Dermis blood vessel endothelial cell (primary cell): ENCODE measurements at places on chromosomes 3 and 15.
A peak's percentile ranks its signal among the peaks of the same experiment; 100 is the strongest.

GRCh38 chr3:83189634-83190033, 1428.2 kb upstream of the GBE1 start:
- DNase-seq = no peak

GRCh38 chr3:186073641-186074040, 35.2 kb downstream of the ETV5 start:
- DNase-seq = no peak

DNA sequence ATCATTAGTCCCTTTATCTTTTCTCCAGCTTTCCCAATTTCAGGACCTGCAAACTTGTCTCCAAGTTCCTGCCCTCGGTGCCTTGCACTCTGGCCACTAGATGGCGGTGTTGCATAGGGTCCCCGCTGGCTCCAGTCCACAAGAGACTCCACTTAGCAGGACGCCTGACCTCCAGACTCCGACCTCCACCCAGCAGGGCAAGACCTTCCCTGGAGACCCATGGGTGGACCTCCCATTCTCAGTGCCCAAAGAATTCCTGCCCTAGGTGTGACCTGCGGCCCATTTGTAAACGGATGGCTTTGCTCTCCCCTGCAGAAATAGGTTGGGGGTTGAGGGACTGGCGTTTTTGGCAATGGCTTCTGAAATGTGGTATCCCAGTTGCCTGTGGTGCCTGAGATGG, 82.6 kb downstream of the LSM3 start:
- peak; percentile 91 for DNase-seq

DNA sequence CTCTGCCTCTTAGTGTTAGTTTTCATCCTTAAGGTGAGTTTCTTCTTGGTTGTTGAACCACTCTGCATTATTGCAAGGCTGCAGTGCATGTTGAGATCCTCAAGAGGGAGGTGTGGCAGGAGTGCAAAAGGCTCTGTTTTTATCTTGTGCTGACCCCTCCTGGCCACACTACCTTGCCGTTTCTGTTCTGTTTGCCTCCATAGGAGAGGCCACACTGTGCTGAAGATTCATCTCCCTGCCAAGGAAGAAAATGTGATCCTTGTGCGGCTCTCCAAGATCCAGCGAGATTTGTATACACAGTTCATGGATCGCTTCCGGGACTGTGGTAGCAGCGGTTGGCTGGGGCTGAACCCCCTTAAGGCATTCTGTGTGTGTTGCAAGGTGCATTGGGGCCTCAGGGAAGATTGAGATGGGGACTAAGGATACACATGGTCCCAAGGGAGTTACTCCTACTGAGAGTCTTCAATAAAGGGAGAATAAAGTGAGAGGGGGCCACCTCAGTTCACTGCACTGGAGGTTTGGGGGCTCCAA, 33.0 kb upstream of the TEX264 start:
- peak; percentile 88 for DNase-seq

DNA sequence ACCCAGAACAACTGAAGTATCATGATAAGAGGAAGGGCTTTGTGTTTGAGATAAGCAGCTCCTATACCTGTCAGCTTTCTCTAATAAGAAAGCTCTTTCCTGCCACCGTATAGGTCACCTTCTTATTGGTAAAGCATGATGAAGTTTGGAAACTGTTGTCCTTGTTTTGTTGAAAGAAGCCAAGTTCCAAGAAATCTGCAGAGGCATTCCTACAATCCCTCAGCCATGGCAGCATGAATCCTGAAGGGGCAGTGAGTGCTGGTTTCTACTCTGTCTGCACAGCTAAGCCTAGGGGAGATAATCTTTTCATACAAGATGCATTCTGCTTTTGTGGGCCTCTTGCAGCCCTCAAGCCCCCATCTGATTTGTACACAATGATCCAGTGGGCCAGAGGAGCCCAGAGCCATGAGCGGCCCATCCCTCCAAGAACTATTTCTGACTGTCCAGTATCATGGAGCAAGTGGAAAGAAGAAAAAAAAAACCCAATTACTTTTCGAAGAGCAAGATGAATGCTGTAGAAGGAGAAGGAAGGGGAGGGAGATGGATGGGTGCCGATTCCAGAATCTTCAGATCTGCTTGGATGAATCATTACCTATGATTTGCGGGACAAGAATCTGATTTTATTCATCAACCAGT, 1.9 kb upstream of the THBS1 start:
- peak; percentile 67 for DNase-seq

DNA sequence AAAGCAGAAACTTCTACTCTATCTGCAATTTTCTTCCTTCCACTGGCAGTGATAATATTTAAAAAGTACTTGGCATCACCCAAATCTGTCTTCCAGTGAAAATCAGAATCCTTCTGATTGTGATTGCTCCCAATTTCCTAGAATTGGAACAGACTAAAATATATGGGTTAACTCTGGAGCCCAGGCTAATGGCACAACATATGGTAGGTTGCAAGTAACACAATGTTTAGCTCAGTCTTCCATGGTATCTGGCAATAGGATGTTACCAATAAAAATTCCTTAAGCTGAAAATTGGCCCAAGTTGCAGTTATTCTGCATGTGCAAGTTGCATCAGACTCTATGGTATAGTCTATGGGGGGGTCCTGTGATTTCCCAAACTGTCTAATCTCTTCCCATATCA, 273.5 kb upstream of the ADAMTS9 start:
- no peak for DNase-seq

- no peak for DNase-seq
These were observed 201.8 kb downstream of the CACNA2D3 start for GRCh38 chr3:54324103-54324502.

DNA sequence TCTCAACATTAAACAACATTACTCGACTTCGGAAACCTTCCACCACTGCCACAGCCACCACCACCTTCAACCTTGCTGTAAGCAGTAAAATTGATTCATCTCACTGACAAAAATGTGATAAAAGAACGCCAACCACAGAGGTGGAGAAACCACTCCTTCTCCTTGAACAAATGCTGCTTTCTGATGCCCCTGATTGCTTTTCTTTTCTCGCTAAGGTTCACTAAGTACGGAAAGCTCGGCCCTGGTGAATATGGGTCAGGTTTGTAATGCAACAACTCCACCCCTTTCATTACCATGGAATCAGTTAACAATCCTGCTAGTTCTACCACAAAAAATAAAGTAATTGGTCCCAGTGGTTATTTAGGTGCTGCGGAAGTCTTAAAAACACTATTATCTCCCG, 44.9 kb downstream of the MEIS2 start:
- DNase-seq = no peak

DNA sequence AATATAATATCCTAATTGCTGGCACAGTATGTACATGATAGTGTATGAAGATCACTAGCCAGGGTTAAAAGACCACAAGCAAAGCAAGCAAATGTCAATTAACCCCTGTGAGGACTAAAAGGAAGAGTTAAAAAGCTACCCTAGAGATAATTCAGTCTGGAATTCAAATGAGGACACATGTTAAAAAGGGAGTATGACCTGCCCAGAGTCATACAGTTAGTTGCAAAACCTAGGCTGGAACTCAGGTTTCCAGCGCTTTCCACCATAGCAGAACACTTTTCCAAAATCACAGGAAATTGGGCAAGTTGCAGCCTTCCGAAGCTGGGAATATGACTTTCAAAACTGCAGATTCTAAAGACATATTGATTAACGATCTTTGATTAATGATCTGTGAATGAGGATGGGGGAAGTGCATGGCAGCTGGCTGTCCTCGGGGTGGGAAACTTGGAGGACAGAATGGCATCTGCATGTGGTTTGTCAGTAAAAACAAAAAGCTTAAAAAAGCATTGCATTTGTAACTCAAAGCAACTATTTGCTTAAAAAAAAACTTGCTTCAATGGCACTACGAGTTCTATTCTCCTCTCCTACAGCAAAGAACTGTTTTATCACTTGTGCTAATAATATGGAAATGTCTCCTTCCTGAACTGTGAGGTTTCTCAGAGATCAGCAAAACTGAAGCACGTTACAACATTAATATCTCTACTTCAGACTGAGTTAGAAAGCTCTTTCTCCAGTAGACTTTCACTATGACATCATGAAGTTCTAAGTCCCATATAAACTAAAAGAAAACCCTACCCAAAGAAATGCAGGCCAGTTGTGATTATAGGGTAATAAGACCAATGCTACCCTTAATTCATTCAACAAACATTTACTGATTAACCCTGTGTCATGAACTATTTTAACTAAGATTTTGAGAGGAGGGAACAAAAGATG, 46.2 kb downstream of the IGSF11 start:
- DNase-seq = no peak

DNA sequence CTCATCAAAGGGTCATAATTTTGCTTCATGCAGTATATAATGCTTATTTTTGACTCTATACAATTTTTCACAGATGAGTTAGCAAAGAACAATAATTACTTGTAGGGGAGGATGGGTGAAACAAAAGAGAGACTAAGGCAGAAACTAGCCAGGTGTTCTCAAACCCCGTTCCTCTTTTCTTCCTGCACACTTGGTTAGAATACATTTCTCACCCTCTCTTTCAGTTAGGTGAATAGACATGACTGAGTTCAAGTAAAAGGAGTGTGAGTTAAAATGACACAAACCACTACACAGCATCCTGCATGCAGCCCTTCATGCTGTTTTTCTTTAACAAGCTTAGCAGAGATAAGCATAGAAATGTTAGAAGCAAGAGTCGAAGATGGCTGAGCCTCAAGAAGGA, 922.2 kb downstream of the TBL1XR1 start:
- no peak for DNase-seq

GRCh38 chr15:72231066-72231832, at the start of gene PKM:
PKM (minus strand) TSS chr15:72231190; CDS start chr15:72219097, 12,093 bp downstream.
- DNase-seq = peak; percentile 95

DNA sequence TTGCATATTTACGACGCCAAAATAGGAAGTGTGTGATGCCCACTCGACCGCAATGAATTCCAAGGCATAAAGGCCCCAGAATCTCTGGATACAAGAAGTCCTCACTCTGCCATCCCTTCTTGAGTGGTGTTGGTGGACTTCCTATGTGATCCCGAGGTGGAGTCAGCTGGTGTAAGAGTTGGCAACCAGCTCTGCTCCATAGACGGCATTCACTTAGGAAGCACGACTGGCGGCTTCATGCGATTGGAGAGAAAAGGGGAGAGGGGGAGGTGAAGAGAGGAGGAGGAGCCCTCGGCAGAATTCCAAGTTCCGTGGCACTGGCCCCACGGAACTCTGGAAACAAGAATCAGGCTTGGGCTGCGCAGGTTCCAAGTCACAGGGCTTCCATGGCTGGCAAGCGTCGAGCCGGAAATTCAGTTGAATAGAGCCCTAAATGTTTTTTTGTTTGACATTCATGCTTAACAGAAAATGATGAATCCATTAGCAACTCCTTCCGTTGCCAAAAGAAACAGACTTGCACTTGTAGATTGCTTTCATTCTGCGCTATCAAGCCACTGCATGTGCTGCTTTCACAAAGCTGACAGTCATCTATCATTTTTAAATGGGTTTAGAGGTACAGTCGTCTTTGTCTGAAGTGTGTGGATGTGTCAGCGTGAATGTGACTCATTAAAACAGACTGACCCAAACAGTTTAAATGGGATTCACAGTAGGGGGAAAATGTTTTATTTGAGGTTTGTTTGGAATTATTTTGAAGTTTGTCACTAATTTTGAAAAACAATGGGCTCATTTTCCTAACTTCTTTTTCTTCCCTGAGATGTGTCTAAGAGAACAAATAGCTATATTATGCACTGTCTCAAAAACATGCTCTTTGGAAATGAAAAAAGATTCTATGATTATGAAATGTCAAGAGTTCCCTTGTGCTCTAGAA, 428.3 kb upstream of the ATP11B start:
- no peak for DNase-seq

DNA sequence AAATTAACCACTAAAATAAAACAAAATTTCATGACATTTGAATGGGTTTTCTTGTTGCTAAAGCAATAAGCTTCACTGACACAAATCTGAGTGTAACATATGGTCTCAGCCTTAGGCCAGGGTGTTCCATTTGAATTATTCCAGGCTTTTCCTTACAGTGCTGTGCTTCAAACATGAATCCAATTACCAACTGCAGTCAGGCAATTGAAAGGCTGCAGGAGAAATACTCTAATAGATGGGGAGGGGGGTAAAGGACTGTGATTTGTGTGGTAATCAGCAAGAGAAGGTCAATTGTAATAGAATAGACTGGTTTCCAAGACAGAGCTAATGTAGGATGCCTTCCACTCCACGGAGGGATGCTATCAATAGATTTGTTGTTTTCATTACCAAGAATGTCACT, 466.7 kb downstream of the C3orf38 start:
- DNase-seq = no peak

DNA sequence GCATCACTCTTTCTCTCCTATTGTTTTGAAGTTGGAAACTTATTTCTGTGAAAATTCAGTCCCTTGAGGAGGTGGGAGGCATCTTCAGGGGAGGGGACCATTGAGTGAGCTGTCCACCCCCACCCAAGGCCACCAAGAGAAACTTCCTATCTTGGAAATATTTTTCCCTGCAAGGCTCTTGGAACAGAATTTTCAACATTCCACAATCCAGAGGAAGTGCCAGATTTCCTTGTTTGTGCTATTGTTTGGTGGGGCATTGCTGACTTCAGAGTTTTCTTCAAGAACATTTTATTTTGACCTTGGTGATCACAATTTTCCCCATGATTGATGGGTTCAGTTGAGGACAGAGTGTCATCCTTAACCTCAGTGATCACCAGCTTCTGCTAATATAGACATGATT, 12.0 kb downstream of the DNASE1L3 start:
- DNase-seq = peak; percentile 81

DNA sequence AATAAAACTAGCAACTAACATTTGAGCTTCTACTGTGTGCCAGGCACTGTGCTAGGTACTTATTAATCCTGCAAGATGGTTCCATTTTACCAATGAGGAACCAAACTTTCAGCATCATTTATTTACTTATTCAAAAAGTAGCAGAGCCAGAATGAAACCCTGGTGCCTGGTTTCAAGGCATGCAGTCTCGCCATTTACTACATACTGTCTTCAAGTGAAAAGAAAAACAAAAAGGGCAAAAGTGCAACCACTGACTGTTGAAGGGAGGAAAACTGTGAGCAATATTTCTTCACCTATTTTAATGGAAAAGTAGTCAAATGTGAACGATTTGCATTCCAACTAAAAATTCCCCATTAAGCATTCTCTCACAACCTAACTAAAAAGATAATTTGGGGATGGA, 8.7 kb downstream of the DCUN1D1 start:
- no peak for DNase-seq

DNA sequence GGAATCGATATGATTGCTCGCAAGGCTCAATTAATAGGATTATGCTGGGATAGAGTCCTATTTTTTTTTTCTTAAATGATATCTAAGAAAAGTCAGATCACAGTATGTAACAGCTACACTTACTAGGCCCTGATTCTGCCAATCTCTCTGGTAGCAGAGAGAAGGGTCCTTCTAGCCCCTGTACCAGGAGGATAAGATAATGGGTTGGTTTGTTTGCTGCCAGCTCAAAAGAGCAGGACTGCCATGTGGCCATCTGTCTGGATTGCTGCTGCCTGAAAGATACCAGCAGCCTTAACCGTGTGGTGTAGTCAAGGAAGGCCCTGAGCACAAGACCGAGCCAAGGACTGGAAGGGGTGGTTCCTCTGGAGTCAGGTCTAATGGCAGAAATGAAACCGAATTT, 236.4 kb downstream of the KLF13 start:
- no peak for DNase-seq

DNA sequence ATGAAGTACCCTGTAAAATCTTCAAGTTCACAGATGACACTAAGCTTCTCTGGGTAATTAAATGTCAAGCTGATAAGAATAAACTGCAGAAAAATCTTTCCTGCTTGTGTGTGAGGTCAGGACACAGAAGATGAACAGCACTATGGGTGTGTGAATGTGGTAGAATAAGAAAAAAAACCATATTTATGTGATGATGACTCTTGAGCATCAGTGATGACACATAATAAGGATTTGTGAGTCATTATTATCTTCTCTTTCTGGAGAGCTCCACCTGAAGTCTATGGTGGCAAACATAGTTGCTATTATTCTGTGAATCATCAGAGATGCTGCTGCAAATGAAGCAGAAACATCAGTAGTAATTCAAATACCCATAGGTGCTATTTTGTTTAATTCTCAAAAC, 422.4 kb downstream of the DIPK2A start:
- DNase-seq = no peak
